ENCODE measurements at places on chromosomes 3 and 15.
A peak's percentile ranks its signal among the peaks of the same experiment; 100 is the strongest.

DNA sequence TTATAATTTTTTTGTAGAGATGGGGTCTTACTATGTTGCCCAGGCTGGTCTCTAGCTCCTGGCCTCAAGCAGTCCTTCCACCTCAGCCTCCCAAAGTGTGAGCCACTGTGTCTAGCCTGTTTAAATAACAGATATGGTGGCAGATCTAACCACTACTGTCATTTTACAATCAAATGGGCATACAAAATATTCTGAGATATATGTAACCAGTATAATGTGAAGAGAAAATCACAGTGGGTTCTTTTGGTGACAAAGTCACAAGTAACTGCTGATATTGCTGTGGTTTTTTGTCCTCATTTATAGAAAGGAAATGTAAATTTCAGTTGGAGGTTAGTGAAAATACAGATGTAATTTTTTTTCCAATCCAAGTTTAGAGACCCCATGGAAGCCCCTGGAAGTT, 58.6 kb upstream of the ARHGEF3 start:
- H3K36me3 ChIP-seq: peaks cover 6% of the 10 kb centered on the region
- no peak for DNase-seq
- peaks cover 20% of the 10 kb centered on the region for H3K4me1 ChIP-seq

- no peaks in the 10 kb centered on the region for H3K36me3 ChIP-seq
- H3K27ac ChIP-seq: no peak overlapping the region
- H3K4me1 ChIP-seq: no peaks in the 10 kb centered on the region
- no peak for DNase-seq
- no peak overlapping the region for H3K4me3 ChIP-seq
Observed at GRCh38 chr15:95996494-95996893, 334.0 kb upstream of the NR2F2 start.

DNA sequence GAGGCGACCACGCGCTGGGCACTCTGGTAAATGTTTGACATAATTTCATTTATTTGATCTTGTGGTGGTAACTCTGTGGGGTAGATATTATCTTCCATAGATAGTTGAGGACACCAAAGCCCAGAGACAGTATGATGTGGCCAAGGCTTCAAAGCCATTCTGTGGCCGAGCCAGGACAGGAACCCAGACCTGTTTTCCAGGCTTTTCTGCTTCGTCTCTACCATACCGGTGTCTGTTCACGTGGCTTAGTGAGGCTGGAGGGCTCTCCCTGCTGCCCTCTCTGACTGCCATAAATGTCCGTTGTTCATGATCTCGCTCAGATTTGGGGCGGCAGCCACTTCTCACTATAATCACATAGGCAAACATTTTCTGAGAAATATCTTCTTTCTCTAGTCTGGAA, 134.7 kb downstream of the PEX5L start:
- no peak overlapping the region for H3K4me3 ChIP-seq
- no peak overlapping the region for H3K27ac ChIP-seq
- no peak for DNase-seq
- no peaks in the 10 kb centered on the region for H3K4me1 ChIP-seq
- H3K36me3 ChIP-seq: no peaks in the 10 kb centered on the region

GRCh38 chr3:154779571-154779970, 300.5 kb upstream of the MME start:
- peaks cover 3% of the 10 kb centered on the region for H3K27me3 ChIP-seq
- no peaks in the 10 kb centered on the region for H3K36me3 ChIP-seq
- no peak for DNase-seq
- no peak overlapping the region for H3K4me3 ChIP-seq
- H3K27ac ChIP-seq: no peak overlapping the region

- peaks cover 13% of the 10 kb centered on the region for H3K4me1 ChIP-seq
- H3K4me3 ChIP-seq: peak overlapping the region; percentile 67
- DNase-seq: no peak
- H3K27ac ChIP-seq: no peak overlapping the region
- H3K27me3 ChIP-seq: peaks cover 67% of the 10 kb centered on the region
Observed at GRCh38 chr15:74957476-74958035, 984 bp upstream of the RPP25 start.

- no peak overlapping the region for H3K4me3 ChIP-seq
- H3K36me3 ChIP-seq: no peaks in the 10 kb centered on the region
- peaks cover 7% of the 10 kb centered on the region for H3K27me3 ChIP-seq
- no peak for DNase-seq
- no peak overlapping the region for H3K27ac ChIP-seq
- no peaks in the 10 kb centered on the region for H3K4me1 ChIP-seq
Observed at GRCh38 chr3:12046406-12046805, 42.2 kb downstream of the SYN2 start.

DNA sequence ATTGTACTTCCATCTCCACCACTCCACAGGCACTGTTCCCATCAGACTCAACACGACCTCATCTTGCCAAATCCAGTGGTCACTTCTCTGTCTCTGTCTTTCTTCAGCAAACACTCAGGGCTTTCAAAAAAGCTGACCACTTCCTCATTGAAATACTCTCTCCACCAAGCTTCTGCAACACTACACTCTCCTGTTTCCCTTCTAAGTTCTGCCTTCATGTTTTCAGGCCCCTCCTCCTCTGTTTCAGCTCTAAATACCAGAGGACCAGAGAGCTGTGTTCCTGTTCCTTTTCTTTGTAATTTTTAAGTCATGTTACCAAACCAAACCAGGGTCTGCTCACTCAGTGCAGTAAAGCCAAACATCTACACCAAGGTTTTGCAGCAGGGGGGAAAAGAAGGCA, 33.8 kb upstream of the ACP3 start:
- H3K36me3 ChIP-seq: no peaks in the 10 kb centered on the region
- DNase-seq: no peak
- H3K4me1 ChIP-seq: peaks cover 5% of the 10 kb centered on the region

GRCh38 chr3:55189359-55189801, 261.5 kb upstream of the LRTM1 start:
- H3K4me3 ChIP-seq: no peak overlapping the region
- no peaks in the 10 kb centered on the region for H3K27me3 ChIP-seq
- no peaks in the 10 kb centered on the region for H3K36me3 ChIP-seq

DNA sequence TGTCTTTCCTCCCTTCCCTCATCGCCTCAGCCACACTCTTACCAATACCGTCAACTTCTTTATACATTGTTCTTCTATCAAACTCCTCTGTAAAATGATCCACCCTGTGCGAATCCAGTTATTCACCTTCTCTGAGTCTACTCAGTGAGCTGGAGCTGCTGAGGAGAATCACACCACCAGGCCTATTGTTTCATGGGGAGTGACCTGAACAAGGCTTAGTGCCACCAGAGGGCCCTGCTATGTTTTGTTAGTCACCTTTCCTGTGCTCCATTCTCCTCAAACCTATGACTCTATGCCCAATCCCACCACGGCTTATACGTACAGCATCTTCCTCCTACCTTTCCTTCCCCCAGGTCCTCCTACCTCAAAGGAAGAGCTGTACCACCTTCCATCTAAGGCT, 50.4 kb upstream of the MED12L start:
- no peaks in the 10 kb centered on the region for H3K27me3 ChIP-seq
- H3K36me3 ChIP-seq: no peaks in the 10 kb centered on the region
- no peak overlapping the region for H3K4me3 ChIP-seq
- H3K4me1 ChIP-seq: no peaks in the 10 kb centered on the region
- no peak for DNase-seq

- peaks cover 53% of the 10 kb centered on the region for H3K36me3 ChIP-seq
- no peaks in the 10 kb centered on the region for H3K27me3 ChIP-seq
- H3K27ac ChIP-seq: peak overlapping the region; percentile 90
- no peak for DNase-seq
- peak overlapping the region; percentile 76 for H3K4me3 ChIP-seq
Observed at GRCh38 chr3:46959161-46959511, 17.4 kb downstream of the CCDC12 start.

DNA sequence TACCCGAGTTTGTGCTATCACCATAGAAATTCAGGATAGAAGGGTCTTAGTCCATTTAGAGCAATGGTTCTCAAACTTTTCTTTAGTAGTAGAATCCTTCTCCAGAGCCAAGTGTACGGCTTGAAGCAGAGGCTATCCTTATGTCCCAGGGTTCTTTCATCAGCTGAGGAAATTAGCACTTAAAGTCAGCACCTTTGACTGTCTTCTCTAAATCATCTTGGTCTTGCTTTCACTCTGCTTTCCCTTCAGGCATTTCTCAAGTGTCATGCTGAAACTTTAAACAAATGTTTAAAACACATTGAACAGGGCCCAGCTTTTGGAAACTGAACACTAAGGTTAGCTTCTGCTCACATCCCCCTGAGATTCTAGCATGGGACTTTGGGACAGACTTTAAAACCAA, 78.2 kb downstream of the TM4SF4 start:
- no peak overlapping the region for H3K27ac ChIP-seq
- H3K27me3 ChIP-seq: peaks cover 5% of the 10 kb centered on the region
- DNase-seq: no peak
- no peaks in the 10 kb centered on the region for H3K4me1 ChIP-seq
- H3K4me3 ChIP-seq: no peak overlapping the region

- no peak for DNase-seq
- H3K27ac ChIP-seq: no peak overlapping the region
- H3K4me1 ChIP-seq: no peaks in the 10 kb centered on the region
- H3K4me3 ChIP-seq: no peak overlapping the region
Observed at GRCh38 chr15:59722476-59722875, 33.4 kb upstream of the BNIP2 start.

DNA sequence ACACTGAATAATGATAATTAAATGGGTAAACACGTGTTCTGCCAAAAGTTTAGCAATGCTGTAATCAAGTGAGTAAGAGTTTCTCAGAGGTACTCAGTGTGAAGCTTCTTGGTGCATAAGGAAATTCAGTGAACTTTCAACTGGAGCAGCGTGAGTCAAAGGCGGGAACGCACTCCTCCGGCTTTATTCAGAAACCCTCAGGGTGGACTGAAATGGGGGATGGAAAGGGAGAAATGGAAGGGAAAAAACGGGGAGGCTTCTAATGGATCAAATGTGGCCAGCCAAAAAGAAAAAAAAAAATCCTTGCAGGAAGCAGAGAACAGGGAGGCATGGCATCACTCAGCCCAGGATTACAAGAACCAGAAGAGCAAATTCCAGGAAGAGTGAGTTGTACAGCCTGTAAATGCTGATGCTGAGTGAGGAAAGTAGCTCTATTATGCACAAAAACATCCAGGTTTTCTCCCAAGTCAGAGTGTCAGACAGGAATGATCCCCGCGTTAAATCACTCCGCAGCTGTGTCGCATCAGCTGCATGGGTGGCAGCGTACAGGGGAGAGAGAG, 85.3 kb downstream of the ASB7 start:
- H3K4me1 ChIP-seq: no peaks in the 10 kb centered on the region
- no peak overlapping the region for H3K4me3 ChIP-seq
- no peak for DNase-seq

DNA sequence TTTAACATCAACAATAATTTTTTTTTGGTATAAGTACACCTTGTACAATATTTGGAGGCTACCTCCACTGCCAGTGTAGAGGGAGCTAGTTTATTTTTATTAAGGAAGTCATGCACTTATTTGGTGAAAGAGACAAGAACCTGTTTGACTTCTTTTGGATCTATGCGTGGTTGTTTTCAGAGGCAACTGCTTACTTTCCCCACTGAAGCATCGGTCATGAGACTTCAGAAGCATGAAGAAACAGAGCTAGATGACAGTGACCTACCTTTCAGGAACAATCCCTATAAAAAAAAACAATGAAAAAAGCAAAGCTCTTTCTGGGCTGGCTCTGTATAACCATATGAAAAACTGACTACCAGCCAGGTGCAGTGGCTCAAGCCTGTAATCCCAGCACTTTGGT, 20.0 kb upstream of the ZNF148 start:
- no peak overlapping the region for H3K27ac ChIP-seq
- H3K36me3 ChIP-seq: no peaks in the 10 kb centered on the region
- no peak overlapping the region for H3K4me3 ChIP-seq
- H3K27me3 ChIP-seq: peaks cover 21% of the 10 kb centered on the region

GRCh38 chr3:21331321-21331720, 419.7 kb downstream of the ZNF385D start:
- no peaks in the 10 kb centered on the region for H3K36me3 ChIP-seq
- DNase-seq: no peak
- H3K4me3 ChIP-seq: no peak overlapping the region
- peaks cover 2% of the 10 kb centered on the region for H3K4me1 ChIP-seq

DNA sequence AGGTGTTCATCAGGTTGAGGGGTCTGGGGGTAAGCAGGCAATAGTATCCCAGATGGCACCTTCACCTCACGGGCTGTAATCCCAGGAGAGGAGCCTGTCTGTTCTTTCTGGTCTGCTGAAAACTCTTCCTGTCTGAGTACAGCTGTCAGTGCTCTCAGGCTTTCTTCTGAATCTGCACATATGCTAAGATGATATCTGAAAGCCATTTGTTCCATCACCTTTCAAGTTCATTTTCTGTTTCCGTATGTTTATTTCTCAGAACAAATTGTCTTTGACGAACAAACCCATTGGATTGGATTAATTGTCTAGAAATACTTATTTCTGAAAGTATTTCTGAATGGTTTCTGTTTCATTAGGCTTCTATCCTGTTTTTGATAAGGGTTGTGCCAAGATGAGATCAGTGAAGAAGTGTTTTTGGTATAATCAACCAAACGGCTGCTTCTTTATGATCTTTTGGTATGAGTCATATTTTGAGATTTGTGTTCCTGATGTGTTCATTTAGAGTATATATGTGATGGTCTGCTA, 13.3 kb downstream of the ZNF592 start:
- H3K27ac ChIP-seq: no peak overlapping the region
- no peak for DNase-seq
- no peak overlapping the region for H3K4me3 ChIP-seq
- no peaks in the 10 kb centered on the region for H3K27me3 ChIP-seq

GRCh38 chr3:194682694-194683310, 2.9 kb upstream of the FAM43A start:
- H3K36me3 ChIP-seq: peaks cover 2% of the 10 kb centered on the region
- no peaks in the 10 kb centered on the region for H3K27me3 ChIP-seq
- DNase-seq: peak; percentile 63
- H3K27ac ChIP-seq: no peak overlapping the region

GRCh38 chr15:68877626-68878025, 52.7 kb upstream of the SPESP1 start:
- no peaks in the 10 kb centered on the region for H3K36me3 ChIP-seq
- no peak overlapping the region for H3K27ac ChIP-seq
- DNase-seq: no peak
- peaks cover 16% of the 10 kb centered on the region for H3K27me3 ChIP-seq
- peaks cover 7% of the 10 kb centered on the region for H3K4me1 ChIP-seq

DNA sequence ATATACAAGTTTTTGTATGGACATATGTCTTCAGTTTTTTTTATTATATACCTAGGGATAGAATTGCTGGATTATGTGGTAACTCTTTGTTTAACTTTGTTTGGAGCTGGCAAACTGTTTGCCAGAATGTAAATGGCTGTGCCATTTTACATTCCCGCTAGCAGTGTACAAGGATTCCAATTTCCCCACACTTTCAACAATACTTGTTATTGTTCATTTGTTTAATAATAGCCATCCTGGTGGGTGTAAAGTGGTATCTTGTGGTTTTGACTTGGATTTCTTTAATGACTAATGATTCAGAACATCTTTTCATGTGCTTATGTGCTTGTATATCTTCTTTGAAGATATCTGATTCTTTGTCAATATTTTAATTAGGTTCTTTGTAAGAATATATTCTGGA, 64.4 kb downstream of the ZNF609 start:
- H3K27ac ChIP-seq: no peak overlapping the region
- H3K27me3 ChIP-seq: no peaks in the 10 kb centered on the region
- H3K4me1 ChIP-seq: peaks cover 6% of the 10 kb centered on the region
- no peak for DNase-seq
- H3K36me3 ChIP-seq: peaks cover 3% of the 10 kb centered on the region

GRCh38 chr3:50212502-50212901, 7.4 kb downstream of the SLC38A3 start:
- H3K4me3 ChIP-seq: no peak overlapping the region
- peaks cover 19% of the 10 kb centered on the region for H3K27me3 ChIP-seq
- H3K4me1 ChIP-seq: no peaks in the 10 kb centered on the region
- DNase-seq: no peak

GRCh38 chr3:30605706-30606300, 598 bp upstream of the TGFBR2 start:
- peaks cover 65% of the 10 kb centered on the region for H3K4me1 ChIP-seq
- H3K27me3 ChIP-seq: no peaks in the 10 kb centered on the region
- peaks cover 19% of the 10 kb centered on the region for H3K36me3 ChIP-seq
- no peak for DNase-seq
- peak overlapping the region; percentile 95 for H3K27ac ChIP-seq
- peak overlapping the region; percentile 97 for H3K4me3 ChIP-seq

All from stimulated activated naive B cell treated with anti-CD40 and anti-IgM and Interleukin-4, amounts not matched to agents 10 μg/mL and 1 μg/mL and 100 μg/mL, for 72 hours (primary cell).